ENCODE measurements at places on chromosomes 13 and 19. TPM values are rescaled to one million over a fixed set of nuclear protein-coding genes. Genes with fewer than 3 reads are reported as not detected.

DNA sequence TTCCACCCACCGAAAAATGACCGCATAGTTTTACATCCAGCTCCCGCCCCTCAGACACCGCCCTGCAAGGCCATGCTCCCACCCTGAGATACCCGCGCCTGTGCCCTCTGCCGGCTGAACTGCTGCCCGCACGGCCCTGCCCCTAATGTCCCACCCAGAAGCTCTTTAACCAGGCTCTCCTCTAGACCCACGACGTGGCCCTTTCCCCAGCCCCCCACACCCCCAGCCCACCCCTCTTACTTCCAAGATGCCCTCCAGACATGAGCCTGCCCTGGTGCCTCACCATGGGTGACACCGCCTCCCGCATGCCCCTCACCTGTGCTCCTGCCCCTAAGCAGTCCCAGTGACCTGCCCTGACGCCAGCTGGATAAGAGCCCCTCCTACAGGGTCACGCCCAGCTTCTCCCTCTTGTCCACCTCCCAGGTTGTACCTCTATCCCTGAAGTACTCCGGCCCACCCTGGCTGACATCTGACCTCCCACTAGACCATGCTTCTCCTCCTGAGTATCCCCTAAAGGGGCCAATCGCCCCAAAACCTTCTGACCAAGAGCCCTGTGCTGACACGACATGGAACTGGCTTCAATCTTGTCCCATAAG, 51.2 kb downstream of the COLGALT1 start:
- no peak for DNase-seq

DNA sequence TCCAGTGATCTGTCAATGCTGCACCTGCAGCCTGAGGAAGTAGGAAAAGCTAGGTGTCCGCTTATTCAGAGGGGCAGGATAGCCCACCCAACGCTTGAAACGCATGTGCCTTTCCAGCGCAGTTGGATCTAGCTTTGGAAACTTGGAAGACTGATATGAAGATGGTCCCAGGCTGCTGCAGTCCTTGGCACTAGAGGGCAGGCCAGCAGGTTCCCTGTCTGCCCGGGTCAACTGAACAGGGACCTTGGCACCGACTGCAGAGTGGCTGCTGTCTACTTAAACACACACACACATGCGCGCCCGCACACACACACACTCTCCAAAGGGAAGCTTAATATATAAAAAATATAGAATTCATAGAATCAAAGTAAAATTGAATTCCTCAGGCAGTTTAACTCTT, 100.0 kb downstream of the TSHZ3 start:
- DNase-seq, result no peak

DNA sequence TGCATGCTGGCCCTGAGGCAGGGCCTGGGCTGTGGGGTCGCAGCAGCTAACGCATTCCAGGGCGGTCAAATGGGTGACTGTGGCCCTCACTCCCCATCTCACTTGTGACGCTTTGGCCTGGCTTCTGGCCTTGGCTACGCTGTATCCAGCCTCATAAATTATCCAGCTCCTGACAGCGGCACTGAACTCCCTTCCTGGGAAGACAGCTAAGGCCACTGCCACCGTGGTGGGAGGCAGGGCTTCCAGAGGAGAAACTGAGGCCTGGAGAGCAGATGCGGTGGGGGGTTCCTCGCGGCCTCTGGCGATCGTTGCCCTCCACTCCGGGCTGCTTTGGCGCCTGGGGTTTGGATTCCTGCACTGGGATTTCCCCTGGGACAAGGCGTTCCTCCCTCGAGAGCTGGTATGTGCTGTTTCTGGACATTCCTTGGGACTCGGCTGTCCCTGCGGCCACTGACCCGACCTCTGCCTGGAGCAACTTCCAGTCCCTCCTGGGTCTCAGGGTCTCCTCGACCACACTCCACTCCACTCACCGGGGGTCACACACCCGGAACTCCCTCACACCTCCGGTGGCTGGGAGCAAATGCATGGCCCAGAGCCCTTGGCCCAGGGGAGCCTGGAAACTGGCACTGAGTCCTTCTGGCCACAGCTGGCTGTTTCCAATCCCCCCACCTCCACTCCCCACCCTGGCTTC, 3.4 kb downstream of the TBXA2R start:
- DNase-seq, result no peak

DNA sequence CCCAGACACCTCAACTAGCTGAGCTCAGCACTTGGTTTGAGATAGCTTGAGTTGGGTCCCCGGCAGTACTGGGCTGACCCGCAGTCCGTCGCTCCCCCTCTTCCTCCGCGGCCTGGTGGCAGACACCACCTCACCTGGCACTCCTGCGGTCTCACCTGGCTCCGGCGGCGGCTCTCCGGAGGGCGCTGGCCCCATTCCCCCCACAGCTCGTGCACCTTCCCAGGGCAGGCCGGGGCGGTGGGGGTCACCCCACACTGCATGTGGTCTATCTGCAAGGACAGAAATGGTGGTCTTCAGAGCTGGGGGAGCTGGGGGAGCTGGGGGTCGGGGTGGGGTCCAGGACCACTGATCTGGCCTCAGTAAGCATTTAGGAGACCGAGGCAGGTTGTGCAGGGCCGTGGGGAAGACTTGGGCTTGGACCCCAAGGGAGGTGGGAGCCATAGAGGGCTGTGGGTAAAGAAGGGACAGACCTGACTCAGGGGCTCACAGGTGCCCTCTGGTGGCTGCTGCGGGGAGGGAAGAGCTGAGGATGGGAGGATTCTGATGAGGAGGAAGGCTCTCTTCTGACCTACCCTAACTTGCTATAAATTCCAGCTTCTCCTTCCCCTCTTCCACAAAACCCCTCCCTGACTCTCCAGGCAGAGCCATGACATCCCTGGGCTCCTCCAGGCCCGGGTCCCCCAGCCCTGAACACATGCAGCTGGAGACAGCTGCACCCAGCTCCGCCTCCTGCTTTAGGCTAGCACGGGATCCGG, 6.7 kb upstream of the PLIN4 start:
- DNase-seq, result no peak

DNA sequence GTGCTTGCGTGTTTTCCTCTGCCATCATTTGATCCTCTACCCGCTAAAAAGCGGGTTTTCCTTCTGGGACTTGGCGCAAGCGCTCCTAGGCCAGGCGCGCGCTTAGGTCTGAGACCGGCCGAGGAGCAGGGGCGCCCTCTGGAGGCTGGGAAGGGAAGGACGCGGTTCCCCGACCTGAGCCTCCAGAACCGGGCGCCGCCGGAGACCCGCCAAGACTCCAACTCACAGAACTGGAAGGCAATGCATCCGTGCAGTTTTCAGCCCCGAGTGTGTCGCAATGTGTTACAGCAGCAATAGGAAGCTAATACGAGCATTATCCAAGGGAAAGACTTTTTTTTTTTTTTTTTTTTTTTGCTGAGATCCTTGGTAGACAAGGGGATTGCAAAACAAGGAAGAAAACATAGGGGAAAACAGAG, 190.9 kb downstream of the COL4A1 start:
- DNase-seq, result no peak

GRCh38 chr19:1354970-1355567, 28.6 kb upstream of the NDUFS7 start:
- DNase-seq, result no peak

- DNase-seq, result no peak
Observed at GRCh38 chr13:50274181-50274580, 258.9 kb downstream of the KCNRG start.

DNA sequence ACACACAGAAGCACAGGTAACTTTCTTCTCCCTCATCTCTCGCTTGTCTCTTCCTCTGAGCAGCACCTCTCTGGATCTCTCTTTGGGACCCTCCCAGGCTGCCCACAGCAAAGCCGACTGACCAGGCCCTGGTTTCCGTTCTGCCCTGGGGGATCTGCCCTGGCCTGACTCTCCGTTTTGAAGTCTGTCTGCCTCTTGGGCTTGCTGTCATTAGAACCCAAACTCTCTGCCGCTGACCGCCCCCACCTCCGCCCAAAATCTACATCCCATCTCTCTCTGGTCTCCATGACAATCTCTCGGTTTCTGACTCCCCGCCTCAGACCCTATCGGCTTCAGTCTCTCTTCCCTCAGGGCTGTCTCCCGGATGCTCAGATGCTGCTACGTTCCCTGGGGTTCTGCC, 6.9 kb downstream of the KCNC3 start:
- no peak for DNase-seq

DNA sequence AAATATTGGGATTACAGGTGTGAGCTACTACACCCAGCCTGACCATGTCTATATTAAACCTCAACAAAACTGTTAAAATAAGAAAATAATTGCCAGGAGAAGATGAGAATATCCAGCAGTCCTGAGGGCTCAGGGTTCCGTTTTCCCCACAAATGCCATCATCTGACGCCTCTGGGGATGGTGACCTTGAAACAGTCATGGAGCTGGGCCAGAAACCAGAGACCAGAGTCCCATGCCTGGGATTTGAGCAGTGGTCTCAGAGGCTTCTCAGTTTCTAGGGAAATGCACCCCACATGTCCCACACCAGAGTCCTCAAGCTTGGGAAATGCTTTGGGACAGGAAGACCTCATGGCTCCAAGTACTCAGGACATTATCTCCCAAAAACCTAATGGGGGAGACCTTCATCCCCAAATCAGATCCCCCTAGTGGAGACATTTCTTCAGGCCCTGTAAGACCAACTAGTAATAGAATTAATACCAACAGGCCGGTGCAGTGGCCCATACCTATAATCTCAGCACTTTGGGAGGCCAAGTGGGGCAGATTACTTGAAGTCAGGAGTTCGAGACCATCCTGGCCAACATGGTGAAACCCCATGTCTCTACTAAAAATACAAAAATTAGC, 2.9 kb upstream of the MAP1S start:
- no peak for DNase-seq

DNA sequence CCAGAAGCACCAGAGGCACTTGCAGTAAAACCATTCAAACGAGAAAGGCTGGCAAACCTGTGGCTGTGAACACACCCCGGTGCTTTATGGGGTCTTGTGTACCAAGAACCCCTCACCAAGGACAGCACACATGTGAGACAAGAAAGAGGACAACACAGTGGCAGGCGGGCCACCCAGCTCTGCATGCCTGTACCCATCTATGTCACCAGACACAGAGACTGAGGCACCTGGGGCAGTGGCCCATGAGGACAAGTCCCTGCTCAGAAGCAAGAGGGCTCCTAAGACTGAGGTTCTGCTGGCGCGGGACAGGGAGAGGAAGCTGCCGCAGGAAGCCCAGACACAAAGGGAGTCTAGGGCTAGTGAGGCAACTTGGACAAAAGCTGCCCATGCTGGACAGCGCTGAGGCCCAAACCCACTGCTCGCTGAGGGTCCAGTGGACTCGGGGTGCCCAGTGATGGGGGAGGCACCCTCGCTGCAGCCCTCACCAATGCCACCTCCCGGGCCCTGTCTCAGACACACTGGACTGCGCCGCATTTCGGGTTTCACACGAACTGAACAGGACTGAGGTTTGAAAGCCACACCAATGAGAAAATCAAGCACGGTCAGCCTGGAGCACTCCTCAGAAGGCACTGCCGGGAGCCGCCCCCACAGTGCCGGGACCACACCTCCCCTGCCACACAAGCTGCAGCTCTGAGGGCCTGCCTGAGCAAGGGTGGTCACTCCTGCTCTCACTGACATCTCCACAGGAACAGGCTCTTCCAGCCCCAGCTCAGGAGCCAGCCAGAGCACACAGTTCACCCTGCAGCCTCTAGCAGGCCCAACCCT, 232.7 kb downstream of the TUBA3C start:
- no peak for DNase-seq

DNA sequence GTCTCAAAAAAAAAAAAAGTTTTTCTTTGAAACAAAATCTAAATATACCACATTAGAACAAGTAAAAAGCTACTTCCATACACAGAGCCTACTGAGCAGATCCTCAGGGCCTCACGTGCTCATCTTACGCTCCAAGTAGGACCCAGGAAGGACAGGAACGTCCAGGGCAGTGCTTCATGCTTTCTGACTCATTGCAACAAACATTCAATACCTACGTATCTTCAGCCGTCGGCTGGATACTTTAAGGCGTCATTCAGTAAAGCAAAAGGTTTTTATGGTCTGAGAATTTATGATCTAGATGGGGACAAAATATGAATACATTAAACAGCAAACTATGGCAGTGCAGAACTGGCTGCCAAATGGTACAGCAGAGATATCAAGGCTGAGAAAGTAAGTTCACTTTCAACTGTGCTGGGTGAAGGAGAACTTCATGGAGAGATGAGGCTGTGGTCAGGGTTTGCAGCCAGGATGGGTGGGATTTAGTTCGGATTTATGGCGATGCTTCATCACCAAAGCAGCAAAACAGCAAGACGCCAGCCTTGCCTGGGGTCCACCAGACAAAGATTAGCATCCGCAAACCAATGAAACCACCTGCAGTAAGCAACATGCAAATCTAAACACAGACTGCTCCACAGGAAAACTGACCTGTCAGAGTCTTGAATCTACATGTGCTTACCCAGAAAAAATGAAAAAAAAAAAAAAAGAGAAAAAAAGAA, 20.5 kb downstream of the CARS2 start:
- no peak for DNase-seq

- DNase-seq, result no peak
Observed at GRCh38 chr19:12695096-12695495, 1.3 kb downstream of the FBXW9 start.

GRCh38 chr19:15672580-15673175, at the start of gene CYP4F12:
Gene CYP4F12 (plus strand): TSS chr19:15673087. CDS start chr19:15673530, 443 bp downstream.
- DNase-seq, result no peak

DNA sequence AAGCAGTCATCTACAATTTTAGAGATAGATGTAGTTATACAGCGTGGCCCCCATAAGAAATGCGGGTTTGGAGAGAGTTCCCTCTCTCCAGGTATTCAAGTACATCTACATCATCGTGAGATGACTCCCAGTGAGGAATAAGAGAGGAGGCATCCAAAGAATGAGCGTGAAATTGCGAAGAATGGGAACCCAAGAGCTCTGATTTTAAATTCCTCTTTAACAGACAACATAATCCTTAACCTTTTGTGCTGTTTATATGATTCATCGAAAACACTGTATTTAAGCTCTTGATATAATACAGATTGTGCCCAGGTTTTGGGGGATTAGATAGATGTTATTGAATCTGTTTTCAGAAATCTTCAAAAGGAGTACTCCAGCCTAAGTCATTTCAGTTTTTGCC, 161.5 kb downstream of the COG6 start:
- DNase-seq, result no peak

GRCh38 chr13:59801107-59801880, 362.4 kb downstream of the DIAPH3 start:
- no peak for DNase-seq

Gene ETV2
- 0.54 TPM for total RNA-seq

Gene CTXN1
- 10.3 TPM for total RNA-seq

Gene GAPDHS
- not detected for total RNA-seq

Gene CEACAM5
- total RNA-seq, result 0.45 TPM

Gene NCR1
- total RNA-seq, result not detected

Gene APOC4
- total RNA-seq, result not detected

Gene BRME1
- total RNA-seq, result 8.6 TPM

Gene CARD8
- total RNA-seq, result 46.5 TPM

Gene IGFL1
- total RNA-seq, result not detected

Gene SOX1
- 6.9 TPM for total RNA-seq

Gene ZNF575
- 0.27 TPM for total RNA-seq

All from cerebellum (tissue), 4 donors.